ENCODE measurements at places on chromosomes 3 and 15. TPM values are rescaled to one million over a fixed set of nuclear protein-coding genes. Genes with fewer than 3 reads are reported as not detected.

GRCh38 chr15:62059816-62060112 is 483 bp downstream of the VPS13C start:
- DNase-seq = no peak

DNA sequence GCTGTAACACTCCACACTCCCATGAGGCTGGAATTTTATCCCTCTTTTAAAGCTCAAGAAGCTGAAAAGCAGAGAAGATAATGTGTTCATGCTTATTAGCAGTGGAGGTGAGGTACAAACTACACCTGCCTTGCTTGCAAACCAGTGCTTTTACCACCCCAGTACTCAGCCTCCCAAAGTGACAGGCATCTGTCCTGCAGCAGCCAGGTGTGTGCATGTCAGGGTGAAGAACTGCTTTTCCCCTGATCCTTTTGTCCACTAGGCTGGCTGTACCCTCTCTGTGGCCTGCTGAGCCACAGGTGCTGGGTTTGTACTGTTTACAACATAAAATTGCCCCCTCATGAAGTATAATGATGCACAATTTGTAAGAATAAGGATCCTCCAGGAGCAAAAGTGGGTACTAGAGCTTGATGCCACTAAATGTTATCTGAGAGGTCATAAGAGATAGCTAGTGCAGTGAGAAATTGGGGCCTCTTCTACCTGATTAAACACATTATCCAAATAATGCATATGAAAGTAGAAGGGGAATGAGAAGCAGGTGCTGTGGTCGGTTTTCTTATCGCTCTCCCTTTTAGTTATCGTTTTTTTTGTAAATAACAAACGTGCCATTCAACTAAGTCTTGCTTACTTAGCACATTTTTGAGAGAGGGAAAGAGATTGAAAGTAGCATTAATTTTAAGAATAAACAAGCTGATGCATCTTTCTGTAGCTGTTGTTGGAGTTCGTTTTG is 39.2 kb upstream of the GADL1 start:
- DNase-seq = no peak

DNA sequence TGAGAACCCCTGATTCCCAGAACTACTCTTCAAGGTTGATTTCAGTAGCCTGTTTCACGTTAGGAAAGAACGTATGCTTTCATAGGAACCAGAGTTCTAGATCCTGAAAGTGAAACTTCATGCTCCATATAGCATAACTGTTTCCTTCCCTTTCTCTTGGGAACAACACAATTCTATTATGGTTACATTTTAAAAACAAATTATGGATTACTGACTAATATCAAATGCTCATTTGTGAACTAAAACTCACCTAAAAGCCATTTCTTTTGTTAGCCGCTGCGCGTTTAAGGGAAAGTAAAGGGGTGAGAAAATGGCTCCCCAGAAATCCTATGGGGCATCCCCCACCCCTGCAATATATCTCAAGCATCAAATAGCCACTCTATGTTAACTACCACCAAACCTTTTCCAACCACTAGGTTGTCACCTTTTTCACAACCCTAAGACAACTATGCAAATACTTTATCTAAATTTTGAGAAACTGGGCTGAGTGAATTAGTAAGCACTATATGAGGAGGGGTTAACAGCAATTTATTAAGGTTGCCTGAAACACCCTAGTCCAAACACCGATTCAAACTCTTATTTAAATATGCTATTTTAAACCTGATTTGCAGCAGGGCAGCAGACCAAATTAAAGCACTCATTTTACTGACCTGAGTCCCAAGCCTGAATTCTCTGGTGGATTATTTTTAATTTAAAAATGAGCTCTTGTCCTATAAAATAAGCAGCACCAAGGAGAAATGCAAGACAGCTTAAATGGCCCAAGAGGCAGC is 2.4 kb downstream of the SIAH2 start:
- no peak for DNase-seq

DNA sequence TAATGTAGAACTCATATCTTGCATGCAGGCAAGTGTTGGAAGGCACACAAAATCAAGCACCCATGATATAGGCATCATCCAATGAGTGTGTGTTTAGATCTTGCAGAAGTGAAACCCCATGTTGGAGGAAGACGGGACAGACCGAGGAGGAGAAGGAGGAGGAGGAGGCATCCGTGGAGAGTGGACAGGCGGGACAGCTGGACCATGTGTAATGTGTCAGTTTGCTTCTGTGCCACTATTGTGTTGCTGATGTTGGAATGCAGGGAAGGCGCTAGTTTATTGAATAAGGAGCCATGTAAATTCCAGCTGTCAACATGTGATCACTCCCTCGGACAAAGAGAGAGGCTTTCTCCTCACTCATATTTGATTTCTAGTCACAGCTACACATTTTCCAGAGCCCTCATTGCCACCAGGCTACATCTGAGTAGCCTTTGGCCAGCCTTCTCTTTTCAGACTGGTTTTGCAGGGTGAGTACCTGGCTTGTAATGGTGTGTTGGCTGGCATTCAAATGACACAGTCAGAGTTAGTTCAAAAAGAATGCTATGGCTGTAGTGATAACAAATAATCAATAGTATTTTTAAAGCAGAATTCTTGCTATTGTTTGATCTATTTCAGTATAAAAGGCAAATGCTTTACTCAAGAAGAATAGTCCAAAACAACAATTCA is 1037.6 kb upstream of the NR2F2 start:
- DNase-seq = no peak

- DNase-seq = no peak
Observed at GRCh38 chr3:46468753-46469600, 4.3 kb upstream of the LTF start.

DNA sequence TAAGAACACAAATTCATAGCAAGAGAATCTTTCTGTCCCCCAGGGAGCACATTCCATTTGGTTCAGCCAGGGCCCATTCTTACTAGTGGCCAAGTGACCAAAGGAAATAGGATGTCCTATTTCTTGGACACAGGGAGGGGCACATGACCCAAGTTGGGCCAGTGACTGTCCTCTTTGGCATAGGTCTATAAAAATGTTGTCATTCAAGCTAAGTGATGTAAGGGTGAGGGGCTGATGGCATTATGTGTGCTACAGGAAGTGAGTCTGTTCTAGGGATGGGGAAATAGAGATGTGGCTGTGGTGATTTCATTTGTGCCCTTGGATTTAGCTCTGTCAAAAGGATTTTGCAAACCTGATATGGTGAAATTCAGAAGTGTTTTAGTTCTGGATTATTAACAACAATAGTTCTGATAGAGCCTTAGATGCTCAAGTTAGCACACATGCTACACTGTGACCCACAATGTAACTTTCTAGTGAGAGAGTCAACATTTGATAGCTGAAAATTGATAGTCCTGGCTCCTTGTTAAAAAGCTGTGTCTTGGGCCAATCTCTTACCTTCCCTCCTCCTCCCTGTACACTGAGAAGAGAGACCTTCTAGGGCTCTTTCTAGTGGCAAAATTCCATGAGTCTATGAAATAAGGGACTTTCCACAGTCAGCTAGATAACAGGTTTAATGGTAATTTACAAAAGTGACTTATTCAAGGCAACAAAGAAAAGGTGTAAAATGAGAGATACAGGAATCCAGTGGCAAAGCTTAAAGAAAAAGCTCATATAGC is 117.2 kb downstream of the THRB start:
- no peak for DNase-seq

- no peak for DNase-seq
Observed at GRCh38 chr3:71492566-71492965, 91.0 kb downstream of the FOXP1 start.

GRCh38 chr3:186939536-186939935 is 9.2 kb downstream of the ST6GAL1 start:
- DNase-seq = no peak

DNA sequence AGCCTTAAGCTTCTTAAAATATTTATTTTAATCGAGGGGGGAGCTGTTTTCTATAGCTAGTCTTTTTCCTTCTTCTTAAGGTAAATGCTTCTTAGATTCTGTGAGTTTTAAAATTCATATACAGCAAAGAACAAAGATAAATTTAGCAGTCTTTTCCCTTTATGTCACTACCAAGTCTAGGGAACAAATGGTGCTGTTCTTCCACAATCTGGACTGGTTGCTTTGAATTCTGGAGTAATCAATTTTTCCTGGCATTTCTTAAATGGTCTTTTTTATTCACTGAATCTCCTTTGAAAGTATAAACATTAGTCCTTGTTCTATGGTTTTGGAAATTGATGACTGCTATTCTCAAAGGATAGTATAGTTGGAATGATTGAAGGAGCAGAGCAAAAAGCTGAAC is 82.8 kb downstream of the CHL1 start:
- DNase-seq = no peak

GRCh38 chr3:172288651-172289050 is 159.6 kb downstream of the GHSR start:
- DNase-seq = no peak

DNA sequence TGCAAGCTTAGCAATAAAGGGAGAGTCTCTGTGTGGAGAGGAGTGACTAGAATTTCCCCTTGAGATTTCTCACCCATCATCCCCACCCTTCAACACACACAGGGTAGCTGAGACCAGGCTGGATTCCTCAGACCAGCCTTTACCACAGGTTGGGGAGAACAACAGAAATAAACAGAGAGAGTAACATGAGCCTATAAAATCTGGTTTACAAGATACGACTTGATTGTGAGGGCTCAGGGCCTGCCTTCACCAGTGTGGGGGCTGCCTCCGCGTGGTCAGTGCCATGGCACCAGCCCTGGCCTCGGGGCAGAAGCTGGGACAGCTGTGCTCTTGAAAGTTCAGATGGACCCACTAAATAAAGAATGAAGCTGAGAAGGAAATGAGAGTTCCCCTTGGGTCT is 14.6 kb upstream of the MAGEF1 start:
- no peak for DNase-seq

DNA sequence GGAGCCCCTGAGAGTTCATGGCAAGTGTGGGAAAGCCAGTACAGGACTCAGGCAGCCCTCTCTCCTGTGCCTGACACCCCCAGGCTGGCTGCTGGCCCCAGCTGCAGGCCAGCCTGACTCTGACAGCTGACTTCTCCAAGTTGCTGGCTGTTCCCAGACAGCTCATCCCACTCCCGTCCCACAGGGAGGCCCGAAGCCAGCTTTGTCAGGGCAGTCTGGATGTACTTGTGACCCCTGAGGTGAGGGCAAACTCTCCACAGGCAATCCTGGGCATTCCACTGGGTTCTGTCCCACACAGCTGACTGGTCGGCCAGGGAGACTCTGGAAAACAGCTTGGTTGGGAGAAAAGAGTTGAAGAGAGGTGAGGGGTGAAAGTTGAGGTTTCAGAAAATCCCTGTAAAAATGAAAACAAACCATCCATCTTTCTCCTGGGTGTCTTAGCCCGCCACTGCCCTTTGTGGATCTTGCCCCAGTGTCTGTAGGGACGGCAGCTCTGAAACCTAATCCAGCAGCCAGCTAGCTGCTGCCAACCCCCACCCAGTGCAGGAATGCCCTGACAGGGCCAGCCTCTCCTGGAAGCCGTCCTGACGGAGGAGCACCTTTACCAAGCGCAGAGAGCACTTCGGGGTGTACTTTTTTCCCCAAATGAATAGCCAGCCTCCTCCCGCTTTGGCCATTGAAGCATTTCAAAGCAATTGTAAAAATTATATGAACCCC is 87.9 kb downstream of the DNAJB8 start:
- DNase-seq = peak; percentile 39

PCSK6 gene
- total RNA-seq = 18.0 TPM

THUMPD3 gene
- total RNA-seq = 25.2 TPM

SI gene
- total RNA-seq = not detected

AMOTL2 gene
- 78.3 TPM for total RNA-seq

MKRN3 gene
- total RNA-seq = 0.98 TPM

CCDC39 gene
- 0.33 TPM for total RNA-seq

SAXO2 gene
- 2.3 TPM for total RNA-seq

PPM1L gene
- 136 TPM for total RNA-seq
